ENCODE measurements at places on chromosomes 5 and 9.

- DNase-seq, result no peak
Observed at GRCh38 chr5:146027751-146028150, 77.6 kb downstream of the PLAC8L1 start.

- DNase-seq, result no peak
Observed at GRCh38 chr9:27042476-27042875, 37.0 kb upstream of the LRRC19 start.

DNA sequence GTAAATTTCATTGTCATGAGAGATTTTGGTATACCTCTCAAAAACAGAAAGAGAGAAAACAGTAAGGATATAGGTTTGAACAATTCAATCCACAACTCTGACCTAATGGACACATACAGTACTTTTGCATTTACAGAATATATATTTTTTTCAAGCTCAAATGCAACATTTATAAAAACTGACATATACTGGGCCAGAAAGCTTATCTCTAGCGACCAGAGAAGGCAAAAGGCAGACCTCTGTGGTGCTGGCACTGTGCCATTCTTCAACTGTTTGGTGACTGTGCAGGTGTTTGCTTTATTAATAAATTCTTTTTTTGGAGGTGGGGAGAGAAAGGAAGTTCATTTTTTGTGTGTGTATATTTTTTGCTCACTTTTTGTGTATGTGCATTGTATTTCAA lies 6.0 kb upstream of the PLAC8L1 start:
- no peak for DNase-seq

DNA sequence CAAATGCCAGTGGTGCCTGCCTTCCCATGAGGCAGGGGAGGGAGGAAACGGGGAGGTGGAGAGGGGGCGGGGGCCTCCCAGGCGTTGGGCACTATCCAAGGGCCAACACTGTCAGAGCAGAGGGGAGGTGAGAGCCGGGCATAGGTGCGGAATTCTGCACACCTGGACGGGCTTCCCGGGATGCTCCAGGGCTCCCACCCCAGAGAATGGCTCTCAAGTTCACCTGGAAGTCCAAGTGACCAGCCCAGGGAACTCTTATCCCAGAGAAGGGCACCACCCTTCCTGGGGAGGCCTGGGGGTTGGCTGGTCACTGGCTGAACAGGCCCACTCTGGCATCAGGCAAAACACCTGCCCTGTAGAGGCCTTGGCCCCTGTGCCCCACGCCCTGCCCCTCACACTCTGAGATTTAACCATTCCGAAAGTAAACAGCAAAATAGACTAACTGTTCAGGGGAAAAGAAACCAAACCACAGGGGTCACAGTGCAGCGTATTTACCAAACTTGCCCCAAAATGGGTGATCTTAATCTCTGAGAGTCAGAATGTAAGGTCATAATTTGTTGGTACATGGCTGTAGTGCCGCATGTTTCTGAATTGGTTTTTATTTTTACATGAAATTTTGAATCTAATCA lies 2.7 kb downstream of the CSF2 start:
- DNase-seq, result no peak

DNA sequence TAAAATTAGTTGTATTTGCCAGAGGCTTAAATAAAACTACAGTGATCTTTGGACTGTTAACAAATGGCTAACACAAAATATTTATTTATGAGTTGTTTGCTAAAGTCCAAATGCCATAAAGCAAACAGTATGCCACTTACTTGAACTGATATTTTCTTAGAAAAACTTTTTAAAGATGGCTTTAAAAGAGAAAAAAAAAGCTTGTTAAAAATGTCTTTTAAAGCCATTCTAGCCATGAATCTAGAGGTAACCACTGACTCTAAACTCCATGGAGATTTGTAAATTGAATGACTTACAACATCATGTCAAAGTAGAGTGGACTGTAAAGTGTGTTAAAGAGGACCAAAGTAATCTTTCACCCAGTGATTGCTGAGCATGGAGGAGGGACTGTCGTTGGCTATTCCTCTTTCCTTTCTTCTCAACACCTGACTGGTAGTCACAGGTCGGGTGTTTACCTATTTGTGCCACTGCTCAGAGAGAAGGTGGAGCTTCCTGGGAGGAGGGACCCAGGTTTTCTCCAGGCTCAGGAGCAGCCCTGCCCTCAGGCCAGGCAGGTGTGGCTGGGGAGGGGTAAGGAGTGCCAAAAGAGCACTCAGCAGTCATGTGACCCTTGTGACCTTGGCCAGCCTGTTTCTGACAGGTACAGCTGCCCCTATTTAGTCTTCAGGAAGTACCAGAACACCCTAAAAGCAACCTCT lies 69.1 kb upstream of the TJP2 start:
- no peak for DNase-seq

DNA sequence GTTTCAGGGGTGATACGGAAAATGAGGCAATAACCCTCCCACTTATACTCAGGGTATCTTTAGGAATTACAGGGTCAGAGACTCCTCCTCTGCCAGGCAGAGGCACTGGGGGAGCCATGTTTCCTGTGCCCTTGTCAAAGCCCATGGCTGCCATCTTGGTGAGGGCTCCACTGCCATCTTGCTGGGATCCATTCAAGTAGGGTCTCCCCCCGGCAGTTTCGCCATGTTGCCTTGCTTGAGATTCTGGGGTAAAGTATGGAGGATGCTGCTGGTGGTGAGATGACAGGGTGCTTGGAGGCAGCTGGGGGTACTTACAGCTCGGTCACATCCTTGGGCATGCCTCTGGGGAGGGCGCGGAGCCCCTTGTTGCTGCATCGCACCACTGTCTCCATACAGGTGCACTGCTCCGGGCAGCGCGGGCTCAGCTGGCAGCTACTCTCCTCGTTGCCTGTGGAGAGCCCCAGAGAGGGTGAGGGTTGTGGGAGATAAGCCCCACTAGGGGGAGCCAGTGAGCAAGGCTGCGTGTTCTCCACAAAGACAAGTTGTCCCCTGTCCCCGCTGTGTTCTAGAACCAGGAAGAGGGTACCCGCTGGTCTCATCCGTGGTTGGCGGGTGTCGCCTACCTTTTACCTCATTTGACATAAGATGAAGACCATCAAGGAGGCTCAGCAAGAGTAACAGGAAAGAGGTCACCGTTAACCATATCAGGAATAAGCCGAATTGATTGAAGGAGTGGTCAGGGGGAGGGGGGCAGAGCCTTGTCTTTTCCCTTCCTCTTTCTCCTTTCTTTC lies 169.0 kb upstream of the PANK3 start:
- DNase-seq, result peak; percentile 13

DNA sequence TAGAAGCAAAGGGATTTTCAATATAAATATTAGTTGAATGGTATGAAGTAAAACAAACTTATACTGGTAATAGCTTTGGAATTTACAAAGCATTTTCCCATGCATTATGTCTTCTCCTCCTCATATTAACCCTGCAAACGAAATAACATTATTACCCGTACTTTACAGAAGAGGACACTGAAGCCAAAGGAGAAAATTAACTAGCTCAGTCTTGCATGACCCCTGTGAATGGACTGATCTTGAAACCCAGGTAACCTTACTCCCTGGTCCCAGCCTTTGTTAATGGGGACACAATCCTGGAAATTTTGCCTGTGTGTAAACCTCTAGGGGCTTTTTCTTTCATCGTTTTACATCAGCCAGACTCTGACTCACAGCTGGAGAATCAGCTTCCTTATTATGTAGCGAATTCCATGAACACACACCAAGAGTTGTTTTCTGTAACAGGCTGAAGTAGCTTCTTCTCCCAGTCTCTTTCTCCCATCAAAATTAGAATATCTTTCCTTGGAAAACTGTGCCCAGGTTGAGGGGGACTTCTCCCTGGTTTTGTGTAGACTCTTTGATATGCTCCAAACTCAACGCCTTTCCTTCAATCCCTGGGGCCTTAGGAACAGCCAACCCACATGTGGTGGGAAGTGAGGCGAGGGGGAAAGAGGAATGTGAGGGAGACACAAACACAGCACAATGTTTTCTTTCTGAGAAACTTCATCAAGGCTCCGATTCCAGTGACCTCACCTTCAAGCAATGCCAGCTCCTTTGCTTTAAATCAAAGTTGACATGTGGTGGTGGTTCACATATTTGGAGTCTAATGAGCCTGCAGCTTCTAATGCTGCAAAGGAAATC lies 480.9 kb upstream of the PAPPA start:
- DNase-seq, result no peak

GRCh38 chr9:126630458-126631237 lies 16.9 kb downstream of the LMX1B start:
- DNase-seq, result no peak

DNA sequence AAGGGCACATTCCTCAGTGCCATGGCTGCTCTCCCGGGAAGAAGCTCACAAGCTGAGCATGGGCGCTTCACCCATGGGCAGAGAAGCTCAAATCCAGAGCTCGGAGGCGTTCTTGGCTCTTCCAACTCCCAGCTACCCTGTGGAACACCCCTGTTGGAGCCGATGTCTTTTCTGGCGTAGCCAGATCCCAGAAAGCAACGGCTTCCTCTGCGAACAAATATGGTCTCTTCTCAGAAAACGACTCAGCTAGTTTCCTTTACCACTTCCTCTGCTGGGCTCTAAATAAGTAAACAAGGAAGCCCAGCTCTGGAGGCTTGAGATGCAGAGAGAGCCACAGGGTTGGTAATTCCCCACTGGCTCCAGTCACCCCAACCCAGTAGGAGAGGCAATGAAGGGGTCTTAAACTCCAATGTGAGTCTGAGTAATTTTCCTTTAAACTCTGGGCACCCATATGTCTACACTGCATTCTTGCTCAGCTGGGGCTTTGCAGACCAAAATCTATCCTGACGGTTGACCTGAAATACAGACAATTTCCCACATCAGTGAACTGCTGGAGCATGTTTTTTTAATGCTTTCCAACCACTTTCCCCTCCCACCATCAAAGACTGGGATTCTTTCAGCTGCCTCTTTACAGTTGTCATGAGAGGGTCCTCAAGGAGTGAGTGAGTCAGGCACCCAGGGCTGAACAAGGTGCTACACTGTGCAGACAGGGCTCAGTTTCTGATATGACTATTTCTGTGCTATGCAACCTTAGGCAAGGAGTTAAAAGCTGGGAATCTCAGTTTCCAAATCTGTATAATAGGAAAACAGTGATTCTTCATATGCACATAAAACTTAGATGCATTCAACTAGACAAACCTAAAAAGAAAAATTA lies at the start of gene LCP2:
Gene LCP2 (minus strand): TSS at position 189 of the 874 bp plus-strand sequence. CDS start 166 bp downstream, at position 23.
- DNase-seq, result no peak

DNA sequence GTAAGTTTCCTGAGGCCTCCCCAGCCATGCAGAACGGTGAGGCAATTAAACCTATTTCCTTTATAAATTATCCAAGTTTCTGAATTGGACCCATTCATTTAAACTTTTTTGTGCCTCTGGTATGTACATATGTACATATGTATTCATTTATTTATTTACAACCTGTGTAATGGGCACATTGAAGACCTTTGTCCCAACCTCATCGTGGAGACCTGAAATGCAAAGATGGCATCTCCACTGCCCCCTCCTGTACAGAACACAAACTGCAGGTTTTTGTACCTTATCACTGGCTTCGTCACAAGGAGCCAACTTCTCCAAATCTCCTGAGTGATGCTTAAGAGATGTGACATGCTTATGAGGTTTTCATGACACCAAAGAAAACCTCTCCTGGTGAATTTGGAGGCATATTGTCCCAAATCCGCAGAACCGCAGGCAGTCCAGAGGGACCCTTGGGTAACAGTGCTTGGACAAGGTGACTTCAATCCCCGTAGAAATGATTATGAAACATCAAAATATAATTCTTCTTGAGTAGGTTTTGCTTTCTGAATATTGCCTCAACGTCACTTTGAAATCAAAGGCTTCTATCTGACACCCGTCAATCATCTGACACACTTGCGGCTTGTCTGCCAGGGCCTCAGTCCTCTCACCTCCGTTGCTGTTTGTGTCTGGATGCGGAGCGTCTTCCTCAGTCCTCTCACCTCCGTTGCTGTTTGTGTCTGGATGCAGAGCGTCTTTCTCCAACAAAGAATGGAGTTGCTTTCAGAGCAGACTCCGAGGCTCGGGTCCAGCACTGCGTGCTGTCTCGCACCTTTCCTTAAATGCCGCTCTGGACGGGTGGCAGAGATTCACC lies 135.0 kb upstream of the IRX4 start:
- no peak for DNase-seq

DNA sequence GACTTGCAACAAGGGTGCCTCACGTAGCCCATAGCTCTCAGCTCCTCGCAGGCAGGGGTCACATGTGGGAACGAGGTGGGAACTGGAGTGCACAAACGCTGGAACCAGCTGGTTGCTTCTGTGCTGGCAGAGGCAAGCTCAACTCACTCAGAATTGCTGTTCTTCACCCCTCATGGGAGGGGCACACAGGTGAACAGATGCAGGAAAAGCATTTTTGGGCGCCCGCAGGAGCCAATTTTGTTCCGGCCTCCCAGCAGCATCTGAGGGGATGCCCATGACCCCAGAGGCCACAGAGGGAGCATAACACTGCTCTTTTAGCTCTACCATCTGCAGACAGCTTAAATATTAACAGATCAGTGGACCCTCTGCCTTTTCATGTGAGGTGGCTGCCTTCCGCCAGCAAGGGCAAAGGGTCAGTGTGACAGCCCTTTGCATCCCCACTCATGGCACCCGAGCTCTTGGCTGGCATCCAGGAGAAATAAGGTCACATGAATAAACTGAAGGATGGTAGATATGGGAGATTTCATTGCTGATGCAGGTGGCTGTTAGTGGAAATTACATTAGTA lies 196.2 kb downstream of the SLCO4C1 start:
- DNase-seq, result no peak

GRCh38 chr5:135211083-135211790 lies 177.2 kb upstream of the PITX1 start:
- no peak for DNase-seq

DNA sequence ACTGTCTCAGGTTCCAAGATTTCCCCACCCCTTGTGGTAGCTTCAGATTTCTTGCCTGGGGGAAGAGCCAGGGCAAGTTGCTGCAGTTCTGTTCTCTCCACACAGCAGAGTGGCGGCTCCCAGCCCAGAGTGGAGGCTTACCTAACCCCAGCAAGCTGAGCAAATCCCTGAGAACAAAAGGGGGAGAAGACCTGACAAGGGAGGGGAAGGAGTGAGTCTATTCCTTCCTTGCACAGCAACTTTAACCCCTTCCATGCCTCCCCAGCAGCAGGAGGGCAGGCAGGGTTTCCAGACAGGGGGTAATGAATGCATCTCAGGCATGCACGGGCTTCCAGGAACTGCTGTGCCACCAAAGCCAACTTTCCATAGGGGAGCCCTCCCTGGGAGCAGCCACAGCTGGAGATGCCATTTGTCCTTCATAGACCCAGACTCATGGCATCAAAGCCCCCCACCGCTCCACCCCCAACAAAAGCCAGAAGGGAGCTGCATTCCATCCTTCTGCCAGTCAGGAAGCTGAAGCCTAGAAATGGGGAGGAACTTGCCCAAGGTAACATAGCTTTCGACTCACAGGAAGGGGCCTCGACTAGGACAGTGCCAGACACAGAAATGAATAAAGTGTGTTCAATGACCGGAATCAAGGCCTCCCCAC lies 28.8 kb upstream of the FAT2 start:
- DNase-seq, result no peak

DNA sequence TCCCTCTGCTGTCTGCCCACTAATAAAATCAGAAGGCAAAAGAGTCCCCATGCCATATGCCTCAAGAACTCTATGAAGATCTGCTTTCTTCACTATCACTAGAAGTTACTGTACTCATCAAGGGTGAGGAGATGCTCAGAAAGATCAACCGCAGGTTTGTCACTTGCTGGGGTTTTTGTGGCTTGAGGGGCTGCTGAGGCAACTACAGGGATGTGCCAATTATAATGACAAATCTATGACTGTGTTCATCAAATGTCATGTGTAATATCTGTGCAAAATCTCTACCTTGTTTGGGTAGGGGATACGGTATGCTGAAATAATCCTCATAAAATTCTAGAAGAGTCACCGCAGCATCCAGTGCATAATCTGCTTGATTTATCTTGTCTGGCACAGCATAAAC lies 13.0 kb downstream of the ERAP1 start:
- no peak for DNase-seq

Measured in stimulated activated naive B cell treated with anti-CD40 and anti-IgM and Interleukin-4, amounts not matched to agents 10 μg/mL and 1 μg/mL and 100 μg/mL, for 72 hours (primary cell).